ENCODE measurements at places on chromosomes 16 and 17. TPM values are rescaled to one million over a fixed set of nuclear protein-coding genes. Genes with fewer than 3 reads are reported as not detected.

Gene MYH13
- total RNA-seq, result not detected

GRCh38 chr16:49932434-49932833 is 76.5 kb upstream of the ZNF423 start:
- no peak for DNase-seq
- no peak overlapping the region for H3K27ac ChIP-seq
- H3K4me1 ChIP-seq, result no peaks in the 10 kb centered on the region
- H3K36me3 ChIP-seq, result no peaks in the 10 kb centered on the region

DNA sequence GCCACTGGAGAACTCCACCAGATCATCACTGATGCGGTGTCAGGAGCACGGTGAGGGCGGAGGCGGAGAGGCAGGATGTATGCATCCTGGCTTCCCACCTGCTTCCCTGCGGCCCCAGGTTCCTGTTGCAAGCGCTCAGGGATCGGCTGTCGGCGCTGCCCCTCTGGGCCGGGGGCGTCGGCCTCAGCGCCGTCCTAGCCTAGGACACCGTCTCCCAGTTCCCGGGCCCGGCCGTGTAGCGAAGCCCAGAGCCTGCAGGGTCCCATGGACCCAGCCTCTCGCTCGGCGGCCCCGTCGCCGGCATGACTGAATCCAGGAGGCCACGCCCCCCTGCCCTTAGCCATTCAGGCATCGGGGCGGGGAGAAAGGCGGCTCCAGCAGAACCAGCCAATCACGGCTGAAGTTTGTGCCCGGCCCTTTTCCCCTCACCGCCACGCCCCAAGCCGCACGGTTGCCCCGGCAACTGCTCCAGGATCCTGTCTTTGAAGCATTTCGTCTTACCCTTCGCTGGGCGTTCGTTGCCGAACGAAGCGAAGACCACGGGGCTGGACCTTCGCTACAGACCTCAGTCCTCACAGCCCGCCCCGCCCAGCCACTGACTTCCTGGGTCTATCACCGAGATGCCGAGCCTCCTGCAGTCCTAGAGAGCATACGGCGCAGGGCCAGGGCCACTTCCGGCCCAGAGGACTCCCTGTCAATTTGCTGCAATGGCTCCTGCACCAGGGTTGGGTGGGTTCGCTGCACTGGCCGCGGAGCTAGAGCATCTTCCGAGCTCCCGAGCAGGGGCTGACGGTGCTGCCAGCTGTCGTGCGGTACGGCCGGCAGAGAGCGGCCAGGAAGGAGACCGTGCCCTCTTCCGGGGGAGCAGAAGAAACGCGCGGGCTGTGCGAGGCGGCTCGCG is 10.6 kb upstream of the ZNF213 start:
- no peaks in the 10 kb centered on the region for H3K27me3 ChIP-seq
- peaks cover 28% of the 10 kb centered on the region for H3K4me1 ChIP-seq
- peak overlapping the region; percentile 60 for H3K27ac ChIP-seq
- DNase-seq, result peak; percentile 95
- H3K4me3 ChIP-seq, result peak overlapping the region; percentile 89
- H3K36me3 ChIP-seq, result no peaks in the 10 kb centered on the region

DNA sequence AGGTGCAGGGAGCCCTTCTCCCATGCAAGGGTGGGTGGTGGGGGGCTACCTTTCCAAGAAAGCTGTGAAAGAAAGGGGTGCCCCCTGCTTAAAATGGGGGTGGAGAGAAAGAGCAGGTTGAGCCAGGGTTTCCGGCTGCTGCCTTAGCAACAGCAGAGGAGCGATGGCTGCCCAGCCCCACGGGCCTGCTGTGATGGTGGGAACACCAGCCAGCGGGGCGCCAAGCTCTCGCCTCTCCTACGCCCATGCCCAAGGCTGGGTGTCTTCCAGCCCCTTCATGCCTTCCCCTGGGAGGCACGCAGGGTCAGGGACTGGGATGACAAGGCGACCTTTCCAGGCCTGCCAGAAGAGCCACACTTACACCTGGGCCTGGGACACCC is 3.0 kb downstream of the FMNL1 start:
- H3K36me3 ChIP-seq, result no peaks in the 10 kb centered on the region
- peak overlapping the region; percentile 95 for H3K4me3 ChIP-seq
- H3K27ac ChIP-seq, result peak overlapping the region; percentile 98
- peak; percentile 58 for DNase-seq
- peaks cover 62% of the 10 kb centered on the region for H3K4me1 ChIP-seq

DNA sequence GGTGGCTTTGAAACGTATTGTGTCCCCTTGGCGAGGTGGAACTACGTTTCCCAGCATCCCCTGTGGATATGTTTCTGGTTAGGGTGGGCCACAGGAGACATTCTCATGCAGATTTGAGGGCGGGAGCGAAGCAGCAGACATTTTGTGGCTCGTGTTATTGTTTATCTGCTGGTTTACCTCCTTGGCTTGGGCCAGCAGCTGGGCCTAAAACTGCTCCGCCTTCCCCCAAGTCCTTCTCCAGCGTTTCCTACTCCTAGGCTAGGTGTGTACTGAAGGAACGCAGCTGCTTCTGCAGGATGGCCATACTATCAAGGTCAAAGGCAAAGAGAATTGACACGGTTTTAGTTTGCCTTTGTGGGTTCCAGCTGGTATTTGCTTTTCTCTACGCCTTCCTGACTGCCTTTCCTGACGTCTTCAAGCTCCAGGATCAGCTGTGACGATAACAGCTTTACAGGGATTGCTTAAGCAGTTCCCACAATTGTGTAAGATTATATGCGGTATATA is 17.2 kb upstream of the WSB1 start:
- H3K36me3 ChIP-seq, result no peaks in the 10 kb centered on the region
- DNase-seq, result no peak
- no peak overlapping the region for H3K4me3 ChIP-seq
- H3K27ac ChIP-seq, result no peak overlapping the region

DNA sequence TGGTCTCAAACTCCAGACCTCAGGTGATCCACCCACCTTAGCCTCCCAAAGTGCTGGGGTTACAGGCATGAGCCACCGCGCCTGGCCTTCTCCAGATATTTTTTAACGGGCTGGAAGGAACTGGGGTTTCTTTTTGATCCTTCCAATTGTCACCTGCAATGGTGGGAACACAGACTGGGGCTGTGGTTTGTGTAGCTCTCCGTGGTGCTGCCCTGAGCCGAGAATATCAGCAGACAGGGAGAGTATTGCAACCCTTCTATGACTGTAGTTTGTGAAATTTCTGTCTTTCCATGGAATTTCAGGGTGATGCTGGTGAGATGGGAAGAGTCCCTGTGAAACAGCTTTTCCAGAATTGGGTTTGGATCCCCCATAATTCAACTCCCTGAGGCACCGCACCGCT is 263.5 kb downstream of the ENGASE start:
- no peak for DNase-seq
- no peaks in the 10 kb centered on the region for H3K4me1 ChIP-seq
- H3K4me3 ChIP-seq, result no peak overlapping the region
- H3K27ac ChIP-seq, result no peak overlapping the region

DNA sequence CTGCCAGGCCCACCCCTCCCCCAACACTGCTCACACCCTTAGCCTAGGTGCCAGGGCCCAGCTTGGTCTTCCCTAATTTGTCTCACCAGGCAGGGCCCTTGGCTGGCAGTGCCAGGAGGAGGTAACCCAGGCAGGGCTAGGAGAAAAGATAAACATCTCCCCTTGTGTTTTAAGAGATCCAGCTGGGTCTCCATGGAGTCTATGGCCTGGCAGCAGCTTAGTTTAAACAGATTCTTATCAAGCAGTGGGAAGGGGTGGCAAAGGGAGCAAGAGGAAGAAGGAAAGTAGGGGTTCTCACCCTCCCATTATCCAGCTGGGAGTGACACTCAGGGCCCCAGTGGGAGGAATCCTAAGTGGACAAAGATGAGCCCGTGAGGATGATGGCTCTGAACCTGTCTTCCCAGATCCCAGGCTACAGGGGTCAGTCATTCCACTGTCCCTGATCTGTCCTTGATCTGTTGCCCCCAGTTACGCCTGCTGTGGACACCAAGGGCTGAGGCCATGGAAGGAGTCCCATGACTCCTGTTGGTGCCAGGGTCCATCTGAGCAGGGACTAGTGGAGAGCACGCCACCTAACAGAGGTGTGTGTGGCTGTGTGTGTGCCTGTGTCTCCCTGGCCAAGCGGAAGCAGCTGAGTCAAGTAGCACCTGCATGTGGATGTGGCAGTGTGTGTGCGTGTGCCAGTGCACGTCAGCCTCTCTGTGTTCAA is 47.4 kb upstream of the MEIOC start:
- H3K4me1 ChIP-seq, result no peaks in the 10 kb centered on the region
- no peak for DNase-seq
- no peaks in the 10 kb centered on the region for H3K36me3 ChIP-seq
- no peak overlapping the region for H3K4me3 ChIP-seq
- H3K27me3 ChIP-seq, result no peaks in the 10 kb centered on the region
- no peak overlapping the region for H3K27ac ChIP-seq

- H3K27me3 ChIP-seq, result peaks cover 4% of the 10 kb centered on the region
- no peak overlapping the region for H3K27ac ChIP-seq
- H3K36me3 ChIP-seq, result no peaks in the 10 kb centered on the region
- no peak for DNase-seq
- no peak overlapping the region for H3K4me3 ChIP-seq
Observed at GRCh38 chr17:44990994-44991393, 22.9 kb upstream of the C1QL1 start.

DNA sequence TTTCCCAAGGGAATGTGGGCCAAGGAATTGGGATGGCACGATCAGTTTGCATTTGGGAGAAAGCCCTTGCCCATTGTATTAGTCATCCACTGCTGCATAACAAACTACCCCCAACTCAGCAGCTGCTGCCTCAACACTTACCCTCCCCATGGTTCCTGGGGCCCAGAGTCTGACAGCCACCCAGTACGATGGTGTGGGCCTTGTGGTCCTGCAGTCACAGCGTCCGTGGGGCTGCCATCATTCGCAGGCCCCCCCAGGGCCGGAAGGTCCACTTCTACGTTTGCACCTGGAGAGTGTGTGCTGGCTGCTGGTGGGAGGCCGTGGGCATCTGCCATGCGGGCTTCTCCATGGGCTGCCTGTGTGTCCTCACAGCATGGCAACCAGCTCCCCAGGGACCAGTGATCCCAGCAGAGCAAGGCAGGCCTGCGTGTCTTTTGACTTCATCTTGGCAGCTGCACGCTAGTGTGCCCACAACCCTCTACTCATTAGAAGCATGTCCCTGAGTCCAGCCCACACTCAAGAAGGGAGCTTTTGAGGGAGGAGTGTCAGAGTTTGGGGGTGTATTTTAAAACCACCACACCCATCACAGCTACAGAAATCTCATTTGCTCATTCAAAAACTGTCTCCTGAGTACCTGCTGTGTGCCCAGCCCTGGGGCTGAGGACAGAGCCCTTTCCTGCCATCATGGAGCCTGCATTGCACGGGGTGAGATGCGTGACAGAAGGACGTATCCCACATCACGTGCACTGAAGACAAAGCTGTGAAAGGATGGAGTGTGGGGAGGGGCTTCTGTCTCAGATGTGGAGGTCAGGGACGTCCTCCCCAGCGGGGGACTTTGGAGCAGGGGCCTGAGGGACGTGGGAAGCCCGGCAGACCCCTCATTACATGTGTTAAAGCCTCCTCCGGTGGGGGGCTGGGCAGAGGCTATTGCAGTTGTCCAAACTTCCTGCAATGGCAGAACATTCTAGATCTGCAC is 185.0 kb upstream of the ZNF469 start:
- no peak overlapping the region for H3K4me3 ChIP-seq
- H3K27me3 ChIP-seq, result no peaks in the 10 kb centered on the region
- H3K36me3 ChIP-seq, result no peaks in the 10 kb centered on the region
- H3K4me1 ChIP-seq, result no peaks in the 10 kb centered on the region
